ENCODE measurements at places on chromosomes 13 and 19.

DNA sequence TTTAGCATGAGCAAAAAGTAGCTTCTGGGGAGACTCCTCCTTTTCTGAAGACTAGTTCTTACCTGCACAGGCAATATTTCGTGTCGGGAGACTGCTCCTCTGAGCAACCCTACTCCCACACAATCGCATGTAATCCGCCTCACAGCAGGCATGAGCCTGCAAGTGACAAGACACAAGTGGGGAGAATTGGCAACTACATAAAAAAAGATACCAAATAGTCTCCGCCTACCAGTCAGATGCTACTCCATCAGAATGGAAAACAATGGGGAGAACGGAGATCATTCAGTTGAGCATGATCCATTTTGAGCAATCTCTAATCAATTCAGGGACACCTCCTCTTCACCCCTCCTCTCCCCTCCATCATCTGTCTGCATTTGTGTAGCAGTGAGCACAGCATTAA, 321.0 kb downstream of the COG6 start:
- DNase-seq = no peak

DNA sequence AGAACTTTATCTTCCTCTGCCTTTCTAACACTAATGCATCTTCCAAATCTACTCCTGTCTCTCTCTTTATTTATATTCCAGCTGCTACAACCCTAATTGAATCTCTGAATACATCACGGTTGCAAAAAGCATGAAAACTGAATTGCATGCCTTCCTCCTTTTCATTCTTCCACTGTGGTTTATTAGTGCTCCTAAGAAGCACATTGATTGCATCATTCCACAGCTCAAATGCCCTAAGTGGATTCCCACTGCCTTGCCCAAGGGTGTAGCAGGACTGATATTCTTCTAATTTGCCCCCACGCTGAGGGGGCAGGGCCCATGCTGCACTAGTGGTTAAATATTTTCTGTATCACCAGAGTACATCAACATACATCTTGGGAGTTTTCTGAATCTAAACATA, 640.8 kb downstream of the EFNB2 start:
- DNase-seq = no peak

DNA sequence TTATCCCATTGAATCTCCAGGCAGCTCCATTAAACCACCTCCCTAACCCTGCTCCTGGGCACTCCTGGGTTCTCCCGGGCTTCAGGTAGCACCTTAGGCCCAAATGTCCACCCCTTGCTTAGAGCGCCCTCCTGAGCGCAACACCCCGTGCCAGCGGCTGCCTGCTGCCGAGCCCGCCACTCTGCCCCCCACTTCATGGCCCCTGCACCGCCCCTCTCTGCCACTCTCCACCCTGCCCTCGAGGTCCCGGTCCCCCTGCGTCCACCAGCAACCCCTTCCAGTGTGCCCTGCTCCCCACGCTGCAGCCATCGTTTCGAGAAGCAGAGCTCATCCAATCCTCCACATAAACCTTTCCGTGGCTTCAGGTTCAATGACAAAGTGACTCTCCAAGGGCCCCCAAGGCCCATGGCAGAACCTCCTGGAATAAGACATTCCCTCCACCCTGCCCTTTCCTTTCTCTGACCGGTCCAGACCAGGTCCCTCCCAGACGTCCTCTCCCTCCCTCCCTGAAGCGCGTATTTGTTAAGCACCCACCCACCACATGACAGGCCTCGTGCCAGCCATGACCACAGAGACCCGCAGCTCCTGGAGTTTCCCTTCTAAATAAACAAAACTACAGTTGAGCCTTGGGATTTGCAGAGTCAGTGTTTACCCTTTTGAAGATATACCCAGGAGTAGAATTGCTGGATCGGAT, 66.6 kb downstream of the ARHGEF18 start:
- DNase-seq = no peak

DNA sequence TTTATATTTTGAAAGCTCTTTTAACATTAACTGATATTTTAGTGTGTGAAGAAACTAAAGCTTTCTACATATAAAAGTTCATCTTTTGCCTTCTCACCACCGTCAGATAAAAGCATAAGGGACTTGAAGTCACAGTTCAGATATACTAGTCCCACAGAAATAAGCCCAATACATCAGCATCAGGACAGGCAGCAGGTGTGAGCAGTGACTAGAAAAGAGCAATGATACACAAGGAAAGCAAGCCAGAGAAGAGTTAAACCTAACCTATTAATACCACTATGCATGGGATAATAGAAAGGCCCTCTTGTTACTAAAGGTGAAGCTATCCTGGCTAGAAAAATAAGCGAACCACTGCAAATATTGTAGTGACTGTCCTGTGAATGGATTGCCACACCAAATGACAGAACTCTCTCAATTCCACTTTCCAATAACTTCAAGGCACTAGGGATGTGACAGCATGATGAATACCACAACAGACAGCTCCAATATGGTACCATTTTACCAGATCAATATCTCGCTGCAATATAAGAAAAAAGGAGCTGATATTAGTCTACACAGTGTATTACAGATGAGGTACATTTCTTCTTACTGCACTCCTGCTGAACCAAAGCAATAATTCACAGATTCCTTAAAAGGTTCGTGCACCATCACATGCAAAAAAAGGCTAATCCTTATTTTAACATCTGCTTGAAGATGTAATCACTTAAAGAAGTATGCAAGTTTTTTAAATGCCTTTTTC, 114.1 kb downstream of the DACH1 start:
- no peak for DNase-seq

GRCh38 chr13:59527500-59527899, 636.2 kb downstream of the DIAPH3 start:
- no peak for DNase-seq

GRCh38 chr19:40178756-40179155, 12.5 kb upstream of the MAP3K10 start:
- no peak for DNase-seq

GRCh38 chr19:55498246-55498840, 10.1 kb downstream of the SSC5D start:
- DNase-seq = no peak

DNA sequence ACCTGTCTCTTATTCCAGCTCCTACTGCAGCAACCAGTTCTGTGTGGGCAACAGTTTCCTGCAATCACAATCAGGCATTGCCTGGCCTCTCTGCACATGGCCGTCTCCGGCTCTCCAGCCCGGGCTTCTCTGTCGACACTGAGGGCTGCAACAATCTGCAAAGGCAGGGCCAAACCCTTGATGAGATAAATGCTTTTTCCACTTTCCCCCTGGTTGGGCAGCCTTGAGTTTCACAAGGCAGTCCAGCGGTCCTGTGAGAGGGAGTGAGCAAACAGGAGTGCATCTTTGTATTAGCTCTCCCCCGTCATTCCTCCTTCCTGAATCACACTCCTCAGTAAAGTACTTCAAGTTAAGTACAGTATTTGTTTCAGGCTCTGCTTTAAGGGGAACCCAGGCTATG, 40.7 kb upstream of the VWA8 start:
- DNase-seq = no peak

DNA sequence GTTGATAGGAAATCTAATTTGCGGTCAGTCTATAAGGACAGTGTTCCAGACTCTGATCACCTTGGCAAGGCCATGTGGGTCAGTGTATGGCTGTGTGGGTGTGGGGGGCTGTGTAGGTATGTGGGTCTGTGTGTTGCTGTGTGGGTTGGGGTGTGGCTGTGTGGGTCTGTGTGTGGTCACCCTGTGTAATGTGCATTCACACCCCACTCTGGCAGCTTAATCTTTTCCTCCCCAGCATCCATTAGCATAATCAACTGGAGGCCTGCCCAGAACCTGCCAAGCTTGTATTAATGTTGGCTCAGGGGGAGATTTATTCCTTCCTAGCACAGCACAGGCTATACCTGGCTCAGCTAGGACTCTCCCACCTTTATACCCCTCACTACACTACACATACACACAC, 203.2 kb downstream of the TUBA3C start:
- no peak for DNase-seq

- no peak for DNase-seq
Observed at GRCh38 chr19:36059180-36059910, 4.6 kb downstream of the WDR62 start.

GRCh38 chr13:48626077-48626449, 27.7 kb upstream of the CYSLTR2 start:
- no peak for DNase-seq

GRCh38 chr13:21683034-21683733, 12.3 kb downstream of the FGF9 start:
- DNase-seq = no peak

- DNase-seq = no peak
Observed at GRCh38 chr19:29484876-29485275, 40.9 kb upstream of the VSTM2B start.
